ENCODE measurements at places on chromosomes 16 and 17. TPM values are rescaled to one million over a fixed set of nuclear protein-coding genes. Genes with fewer than 3 reads are reported as not detected.

DNA sequence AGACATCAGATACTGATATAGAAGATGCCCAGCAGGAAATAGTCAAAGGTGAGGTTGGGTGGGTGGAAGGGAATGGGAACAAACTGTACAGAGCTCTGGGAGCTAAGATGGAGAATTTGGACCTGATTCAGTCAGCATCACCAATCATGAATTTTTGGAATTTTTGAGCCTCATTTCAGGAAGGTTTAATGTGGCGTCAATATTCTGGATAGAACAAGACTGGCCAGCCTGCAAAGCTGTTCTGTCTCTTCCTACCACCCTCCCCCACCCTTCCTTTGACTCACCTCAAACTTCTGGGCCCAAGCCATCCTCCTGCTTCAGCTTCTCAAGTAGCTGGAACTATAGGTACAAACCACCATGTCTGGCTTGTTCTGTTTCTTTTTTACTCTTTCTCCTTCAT, 32.6 kb downstream of the CTCF start:
- H3K27me3 ChIP-seq: no peaks in the 10 kb centered on the region
- peak overlapping the region; percentile 64 for H3K27ac ChIP-seq
- DNase-seq: peak; percentile 39
- H3K4me1 ChIP-seq: peaks cover 32% of the 10 kb centered on the region

- peaks cover 43% of the 10 kb centered on the region for H3K36me3 ChIP-seq
- no peak overlapping the region for H3K4me3 ChIP-seq
- H3K4me1 ChIP-seq: peaks cover 20% of the 10 kb centered on the region
- H3K27me3 ChIP-seq: no peaks in the 10 kb centered on the region
These were observed 4.1 kb downstream of the TMEM208 start for GRCh38 chr16:67230809-67231660.

- DNase-seq: no peak
- no peaks in the 10 kb centered on the region for H3K27me3 ChIP-seq
- no peak overlapping the region for H3K4me3 ChIP-seq
- H3K27ac ChIP-seq: no peak overlapping the region
- H3K4me1 ChIP-seq: no peaks in the 10 kb centered on the region
- H3K36me3 ChIP-seq: no peaks in the 10 kb centered on the region
These were observed 789.4 kb upstream of the KIF2B start for GRCh38 chr17:53033297-53033696.

DNA sequence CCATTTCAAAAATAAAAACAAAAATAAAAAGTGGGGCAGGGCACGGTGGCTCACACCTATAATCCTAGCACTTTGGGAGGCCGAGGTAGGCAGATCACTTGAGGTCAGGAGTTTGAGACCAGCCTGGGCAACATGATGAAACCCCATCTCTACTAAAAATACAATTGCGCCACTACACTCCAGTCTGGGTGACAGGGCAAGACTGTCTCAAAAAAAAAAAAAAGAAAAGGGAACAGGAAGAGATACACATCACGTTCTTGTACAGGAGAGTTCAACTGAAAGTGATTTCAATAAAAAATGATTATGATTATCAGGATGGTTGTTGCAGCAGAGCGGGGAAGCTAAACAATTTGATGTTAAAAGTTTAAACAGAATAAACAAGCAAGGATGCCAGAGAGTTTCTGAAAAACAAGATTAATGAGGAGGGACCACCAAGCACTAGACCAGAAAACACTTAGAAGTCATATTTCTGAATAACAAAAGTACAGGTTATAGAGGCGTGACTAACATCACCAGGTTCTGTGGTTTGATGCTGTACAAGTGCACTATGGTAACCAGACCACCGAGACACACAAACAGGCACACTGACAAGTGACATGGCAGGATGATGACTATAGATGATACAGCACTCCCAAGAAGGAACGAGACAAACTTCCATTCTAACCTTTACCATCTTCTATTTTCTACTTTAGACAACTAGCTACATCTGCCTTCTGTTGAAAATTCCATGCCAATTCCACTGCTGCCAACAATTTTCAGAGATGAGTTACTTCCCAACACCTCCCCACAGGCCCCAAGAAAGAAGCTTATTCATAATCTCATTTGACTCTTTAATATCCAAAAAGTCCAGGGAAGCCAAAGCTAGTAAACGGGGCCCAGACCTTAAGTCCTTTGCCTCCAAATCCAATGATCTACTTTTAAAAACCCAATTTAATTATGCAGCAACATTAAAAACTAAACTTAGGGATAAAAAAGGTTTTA, 11.8 kb downstream of the DNAJA2 start:
- H3K4me3 ChIP-seq: no peak overlapping the region
- DNase-seq: peak; percentile 68
- H3K27ac ChIP-seq: peak overlapping the region; percentile 86

- DNase-seq: no peak
- H3K4me1 ChIP-seq: peaks cover 42% of the 10 kb centered on the region
- H3K27ac ChIP-seq: peak overlapping the region; percentile 86
- H3K36me3 ChIP-seq: no peaks in the 10 kb centered on the region
- no peaks in the 10 kb centered on the region for H3K27me3 ChIP-seq
- H3K4me3 ChIP-seq: peak overlapping the region; percentile 73
These were observed 27.7 kb downstream of the TMEM235 start for GRCh38 chr17:78259192-78259554.

GRCh38 chr16:75908331-75909117, 182.2 kb upstream of the CPHXL start:
- no peaks in the 10 kb centered on the region for H3K4me1 ChIP-seq
- no peaks in the 10 kb centered on the region for H3K27me3 ChIP-seq
- no peak overlapping the region for H3K27ac ChIP-seq
- no peak overlapping the region for H3K4me3 ChIP-seq
- H3K36me3 ChIP-seq: no peaks in the 10 kb centered on the region

GRCh38 chr16:60329108-60329507, 1595.0 kb upstream of the GOT2 start:
- no peaks in the 10 kb centered on the region for H3K4me1 ChIP-seq
- H3K36me3 ChIP-seq: no peaks in the 10 kb centered on the region
- DNase-seq: no peak
- no peak overlapping the region for H3K27ac ChIP-seq
- H3K27me3 ChIP-seq: no peaks in the 10 kb centered on the region

- H3K4me1 ChIP-seq: peaks cover 3% of the 10 kb centered on the region
- H3K36me3 ChIP-seq: peaks cover 68% of the 10 kb centered on the region
- H3K27ac ChIP-seq: peak overlapping the region; percentile 43
- no peaks in the 10 kb centered on the region for H3K27me3 ChIP-seq
These were observed 37.9 kb downstream of the NUP88 start for GRCh38 chr17:5381542-5381941.

GRCh38 chr17:41116297-41116696, 1.9 kb downstream of the KRTAP4-11 start:
- peaks cover 12% of the 10 kb centered on the region for H3K4me1 ChIP-seq
- no peak overlapping the region for H3K27ac ChIP-seq
- H3K4me3 ChIP-seq: no peak overlapping the region
- DNase-seq: no peak

DNA sequence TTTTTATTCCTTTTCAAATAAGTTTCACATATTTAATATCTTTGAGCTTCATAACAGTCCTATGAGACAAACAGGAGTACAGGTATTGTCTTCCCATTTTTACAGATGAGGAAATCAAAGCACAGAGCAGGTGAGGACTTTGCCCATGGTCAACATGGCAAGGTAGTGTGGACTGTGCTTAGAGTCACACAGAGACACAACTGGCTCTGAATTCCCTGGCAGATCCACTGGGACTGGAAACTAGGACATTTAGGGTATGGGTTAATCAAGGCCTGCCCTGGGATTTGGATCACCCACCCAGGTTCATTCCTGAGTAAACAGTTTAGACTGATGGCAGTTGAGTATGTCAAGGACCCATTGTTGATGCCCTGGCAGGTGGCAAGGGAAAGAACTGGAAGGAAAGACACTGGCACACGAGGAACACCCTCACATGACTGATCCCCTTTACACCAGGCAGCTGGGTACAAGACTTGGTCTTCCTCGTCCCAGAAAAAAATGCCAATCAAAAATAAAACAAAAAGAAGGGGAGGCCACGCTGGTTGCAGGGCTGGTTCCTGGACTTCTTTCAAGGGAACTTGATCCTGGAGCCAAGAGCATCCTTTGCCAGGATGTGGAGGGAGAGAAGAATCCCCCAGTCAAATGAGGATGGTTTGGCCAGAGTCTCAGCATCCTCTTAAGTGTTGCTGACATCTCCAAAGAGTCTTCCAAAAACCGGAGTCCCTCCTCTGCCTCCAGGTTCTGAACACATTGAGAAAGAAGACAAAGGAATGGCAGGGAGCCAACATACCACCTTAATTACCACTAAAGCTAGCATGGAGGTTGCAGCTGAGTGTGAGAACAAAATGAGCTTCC, 34.9 kb downstream of the CHD9 start:
- H3K36me3 ChIP-seq: no peaks in the 10 kb centered on the region
- H3K27me3 ChIP-seq: no peaks in the 10 kb centered on the region
- no peak overlapping the region for H3K27ac ChIP-seq
- no peak for DNase-seq
- no peak overlapping the region for H3K4me3 ChIP-seq

DNA sequence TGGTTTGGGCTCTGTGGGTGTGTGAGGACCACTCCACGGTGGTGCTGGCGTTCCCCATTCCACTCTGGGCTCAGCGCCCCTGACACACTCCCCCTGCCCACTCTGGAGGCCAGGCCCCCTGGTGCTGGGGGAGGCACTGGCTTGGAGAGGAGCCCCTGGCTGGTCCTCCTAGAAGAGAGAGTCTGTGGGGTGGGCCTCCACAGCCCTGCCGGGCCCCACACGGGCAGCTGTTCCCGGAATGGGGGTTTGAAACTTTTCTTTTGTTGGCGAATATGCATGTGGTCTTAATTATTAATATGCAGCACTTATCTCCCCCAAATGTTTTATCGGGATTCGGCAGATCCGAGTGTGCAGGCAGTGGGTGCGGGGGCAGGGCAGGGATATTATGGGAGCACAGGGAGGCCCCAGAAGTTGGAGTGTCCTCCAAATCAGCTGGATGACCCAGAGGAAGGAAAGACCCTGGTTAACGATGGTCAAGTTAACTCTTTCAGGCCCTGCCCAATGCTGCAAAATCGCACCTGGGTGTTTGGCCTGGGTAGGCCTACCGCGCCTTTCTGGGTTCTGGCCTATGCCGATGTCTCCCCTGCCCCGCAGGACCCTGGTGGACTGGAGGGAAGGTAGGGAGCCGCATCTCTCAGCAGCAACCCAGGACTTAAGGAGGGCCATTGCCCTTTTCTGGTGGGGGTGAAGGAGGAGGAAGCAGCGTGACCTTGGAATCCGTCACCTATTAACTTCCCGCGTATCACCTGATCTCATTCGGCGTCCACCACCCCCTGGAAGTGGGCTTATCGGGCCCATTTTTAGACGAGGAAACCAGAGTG, 36.0 kb downstream of the TMEM235 start:
- H3K36me3 ChIP-seq: no peaks in the 10 kb centered on the region
- H3K27me3 ChIP-seq: no peaks in the 10 kb centered on the region
- H3K4me3 ChIP-seq: no peak overlapping the region
- DNase-seq: no peak
- H3K27ac ChIP-seq: no peak overlapping the region
- H3K4me1 ChIP-seq: peaks cover 32% of the 10 kb centered on the region

The ZNF469 gene
- 0.24 TPM for total RNA-seq

The SOX15 gene
- total RNA-seq: not detected

The ITGB3 gene
- total RNA-seq: not detected

The VPS9D1 gene
- 3.2 TPM for total RNA-seq

The PRAC2 gene
- not detected for total RNA-seq

The HBA2 gene
- not detected for total RNA-seq

The CRYM gene
- total RNA-seq: not detected

The PRSS21 gene
- total RNA-seq: 6.2 TPM

The TPSG1 gene
- total RNA-seq: not detected

The SEBOX gene
- not detected for total RNA-seq

The NT5M gene
- 8.5 TPM for total RNA-seq

The FA2H gene
- total RNA-seq: not detected

The HSD11B2 gene
- 0.71 TPM for total RNA-seq
